CD4-positive, alpha-beta T cell treated with Interleukin-1 beta for 1 hour (primary cell): ENCODE measurements at places on chromosomes 1 and 21.
A peak's percentile ranks its signal among the peaks of the same experiment; 100 is the strongest.

- DNase-seq: peak; percentile 62
These were observed 13.9 kb downstream of the NT5C1A start for GRCh38 chr1:39657923-39658485.

GRCh38 chr1:89953929-89954328 is 41.0 kb upstream of the ZNF326 start:
- no peak for DNase-seq

DNA sequence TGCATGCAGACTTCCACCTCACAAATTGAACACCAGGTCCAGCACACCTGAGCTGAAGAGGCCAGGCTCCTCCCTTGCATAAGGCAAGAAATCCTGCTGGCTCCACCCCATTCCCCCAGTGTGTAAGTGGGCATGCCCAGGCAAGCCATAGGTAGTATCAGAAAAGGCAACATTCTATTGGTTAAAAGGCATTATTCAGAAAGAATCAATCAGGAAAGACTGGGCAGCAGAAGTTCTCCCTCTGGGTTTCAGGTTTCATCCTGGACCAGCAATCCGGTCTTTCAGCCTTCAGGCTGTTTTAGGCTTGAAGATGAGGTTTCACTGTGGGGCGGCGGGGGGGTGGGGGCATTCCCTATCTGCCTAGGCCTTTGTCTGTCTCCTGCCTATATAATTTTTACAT is 42.0 kb upstream of the LHX8 start:
- DNase-seq: no peak

- DNase-seq: no peak
These were observed 19.3 kb upstream of the AADACL3 start for GRCh38 chr1:12696658-12697057.

GRCh38 chr1:29218223-29218622 is 12.5 kb downstream of the MECR start:
- DNase-seq: no peak

DNA sequence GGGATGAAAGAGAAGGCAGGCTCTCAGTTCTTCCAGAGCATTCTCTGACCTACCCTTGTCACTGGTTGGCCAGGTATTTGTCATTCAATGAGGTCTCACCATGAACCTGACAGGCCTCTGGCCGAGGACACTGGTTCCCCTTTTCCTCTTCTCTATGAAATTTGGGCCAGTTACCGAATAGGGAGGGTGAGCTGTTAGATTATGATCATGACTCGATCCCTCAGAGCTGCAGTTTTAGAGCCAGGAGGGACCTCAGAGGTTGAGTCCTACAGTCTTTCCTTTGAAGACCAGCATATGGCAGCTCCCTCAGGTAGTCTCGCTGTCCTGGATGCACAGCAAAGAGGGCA is 29.5 kb upstream of the CLSTN1 start:
- DNase-seq: no peak
